DND-41 (cell line): ENCODE measurements at places on chromosomes 2 and 18.

GRCh38 chr2:96158554-96158940 lies 13.3 kb upstream of the DUSP2 start:
- no peak for DNase-seq

DNA sequence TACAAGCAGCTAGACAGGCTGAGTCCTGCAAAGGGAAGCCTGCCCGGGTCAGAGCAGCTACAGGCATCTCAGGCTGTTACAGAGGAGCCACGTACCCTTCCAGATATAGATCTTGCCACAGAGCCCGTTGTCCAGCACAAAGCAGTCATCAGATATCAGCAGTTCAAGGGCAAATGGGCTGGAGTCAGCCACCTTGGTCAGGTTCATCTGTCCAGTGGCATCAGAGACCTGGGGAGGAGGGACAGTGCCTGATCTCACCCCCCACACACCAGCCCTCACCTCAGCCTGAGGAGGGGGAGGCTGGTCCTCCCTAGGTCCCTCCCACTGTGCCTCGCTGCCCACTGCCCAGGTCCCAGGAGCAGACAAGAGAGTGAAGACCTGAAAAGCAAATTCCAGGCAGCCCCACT lies 12.2 kb downstream of the CAPG start:
- DNase-seq: no peak

GRCh38 chr2:72148837-72149555 lies 1.3 kb upstream of the CYP26B1 start:
- DNase-seq: no peak

DNA sequence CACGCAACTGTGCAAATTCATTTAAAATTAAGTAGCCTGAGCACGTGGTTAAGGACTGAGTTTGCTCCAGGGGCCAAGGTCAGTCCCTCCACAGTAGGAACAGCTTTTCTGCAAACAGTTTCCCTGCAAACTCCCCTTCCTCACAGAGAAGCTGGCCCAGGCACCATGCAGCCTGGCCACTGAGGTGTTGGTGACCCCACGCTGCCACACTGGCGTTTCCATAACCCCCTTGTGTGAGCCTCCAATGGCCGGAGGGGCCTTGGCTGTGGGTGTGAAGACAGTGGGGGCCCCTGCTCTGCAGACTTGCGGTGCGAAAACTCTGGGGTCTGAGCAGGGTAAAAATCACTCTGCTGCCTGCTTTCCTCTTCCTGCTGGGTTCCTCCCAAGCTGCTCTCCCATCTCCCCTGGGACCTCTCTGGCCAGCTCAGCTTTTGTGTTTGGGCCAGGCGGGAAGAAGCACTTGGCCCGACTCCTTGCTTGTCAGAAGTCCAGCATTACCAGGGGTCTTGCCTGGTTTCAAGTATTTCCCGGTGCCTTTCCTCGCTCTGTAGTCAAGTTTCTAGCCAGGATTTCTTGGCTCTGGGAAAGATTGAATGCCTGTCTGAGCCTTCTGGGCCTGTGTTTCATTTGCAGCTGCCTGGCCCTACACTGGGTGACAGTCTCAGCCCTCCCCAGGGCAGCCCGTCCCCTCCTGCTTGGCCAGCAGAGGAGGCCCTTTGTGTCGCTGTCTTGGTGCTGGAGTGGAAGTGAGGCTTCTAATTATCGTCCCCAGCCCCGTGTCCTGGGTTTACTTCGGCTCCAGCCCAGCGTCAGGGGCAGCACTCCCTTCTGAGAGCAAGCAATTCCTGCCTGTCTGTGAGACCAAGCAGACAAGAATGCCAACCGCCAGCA lies 131.4 kb upstream of the SLC1A4 start:
- no peak for DNase-seq

DNA sequence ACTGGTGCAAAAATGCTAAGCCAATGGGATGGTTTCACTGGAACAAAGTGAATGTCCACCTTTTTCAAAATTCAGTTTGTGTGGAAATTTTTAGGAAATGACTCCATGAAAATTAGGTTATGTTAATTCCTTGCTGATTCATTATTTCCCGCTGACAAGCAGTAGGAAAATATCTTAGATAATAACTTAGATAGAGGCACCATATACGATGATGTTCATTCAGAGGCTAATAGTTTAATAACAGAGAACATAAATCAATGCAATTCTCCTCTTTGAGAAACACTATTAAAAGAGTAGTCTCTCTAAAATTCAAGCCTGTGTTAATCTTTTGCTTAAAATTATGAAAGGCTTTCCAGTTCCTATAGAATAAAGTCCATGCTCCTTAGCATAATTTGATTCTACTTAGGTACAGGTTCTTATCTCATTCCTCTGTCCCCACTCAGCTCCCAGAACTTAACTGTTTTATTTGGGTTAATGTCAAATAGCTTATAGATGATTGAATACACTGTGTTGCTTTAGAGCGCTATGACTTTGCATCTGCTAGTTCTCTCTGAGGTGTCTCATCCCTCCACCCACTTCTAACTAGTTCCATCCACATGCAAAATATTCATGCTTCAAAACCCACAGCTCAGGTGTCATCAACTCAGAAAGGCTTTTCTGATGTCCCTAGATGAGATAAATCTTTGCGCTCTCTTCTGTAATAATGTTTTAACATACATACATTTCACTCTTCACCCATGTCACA lies 503.6 kb downstream of the ERBB4 start:
- DNase-seq: no peak

DNA sequence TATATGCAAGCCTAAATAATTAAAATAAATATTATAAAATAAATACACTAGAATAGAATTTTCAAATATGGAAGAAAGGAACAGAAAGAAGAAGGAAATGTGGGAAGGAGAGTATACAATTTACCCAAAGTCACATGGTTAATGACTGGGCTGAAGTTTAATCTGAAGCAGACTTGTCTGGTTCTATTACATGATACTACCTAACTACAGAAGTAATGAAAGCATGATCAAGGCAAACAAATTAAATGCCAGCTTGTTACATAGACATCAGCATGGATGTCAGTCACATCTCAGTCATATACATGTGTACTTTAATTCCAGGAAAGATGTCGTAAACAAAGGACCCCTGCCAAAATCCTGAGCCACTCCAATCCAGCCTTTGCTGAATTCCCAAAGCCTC lies 1060.8 kb downstream of the CNTNAP5 start:
- no peak for DNase-seq

DNA sequence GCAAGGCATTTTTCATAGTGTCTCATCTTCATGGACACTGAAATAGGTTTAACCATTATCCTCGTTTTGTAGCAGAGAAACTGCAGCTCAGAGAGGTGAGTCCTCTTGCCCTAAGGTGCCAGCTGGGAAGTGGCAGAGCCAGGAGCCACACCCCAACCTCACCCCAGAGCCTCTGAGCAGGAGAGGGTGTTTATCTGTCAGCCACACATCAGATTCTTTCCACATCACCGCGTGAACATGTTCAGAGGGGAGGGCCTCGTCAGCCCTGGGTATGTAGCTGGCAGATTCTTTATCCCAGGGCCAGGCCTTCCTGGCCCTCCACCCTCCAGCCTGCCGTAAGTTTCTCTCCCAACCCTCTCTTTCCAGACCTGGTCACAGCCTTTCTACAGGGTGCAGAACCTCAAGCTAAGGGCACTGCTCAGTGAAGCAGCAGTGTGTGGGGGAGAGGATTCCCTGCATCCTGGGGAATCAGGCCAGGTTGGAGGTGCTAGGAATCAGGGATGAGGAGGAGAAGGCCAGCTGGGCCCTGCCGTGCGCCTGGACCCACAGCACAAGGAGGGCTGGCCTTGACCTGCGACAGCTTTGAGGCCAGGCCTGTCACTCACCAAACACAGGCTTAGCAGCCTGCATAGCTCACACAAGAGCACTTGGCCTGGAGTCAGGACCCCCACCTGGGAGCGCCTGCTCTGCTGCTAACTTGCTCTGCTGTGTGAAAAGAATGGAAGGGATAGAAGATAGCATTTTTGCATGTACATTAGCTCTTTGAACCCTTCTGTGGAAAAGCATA lies 111.3 kb upstream of the MCFD2 start:
- no peak for DNase-seq

DNA sequence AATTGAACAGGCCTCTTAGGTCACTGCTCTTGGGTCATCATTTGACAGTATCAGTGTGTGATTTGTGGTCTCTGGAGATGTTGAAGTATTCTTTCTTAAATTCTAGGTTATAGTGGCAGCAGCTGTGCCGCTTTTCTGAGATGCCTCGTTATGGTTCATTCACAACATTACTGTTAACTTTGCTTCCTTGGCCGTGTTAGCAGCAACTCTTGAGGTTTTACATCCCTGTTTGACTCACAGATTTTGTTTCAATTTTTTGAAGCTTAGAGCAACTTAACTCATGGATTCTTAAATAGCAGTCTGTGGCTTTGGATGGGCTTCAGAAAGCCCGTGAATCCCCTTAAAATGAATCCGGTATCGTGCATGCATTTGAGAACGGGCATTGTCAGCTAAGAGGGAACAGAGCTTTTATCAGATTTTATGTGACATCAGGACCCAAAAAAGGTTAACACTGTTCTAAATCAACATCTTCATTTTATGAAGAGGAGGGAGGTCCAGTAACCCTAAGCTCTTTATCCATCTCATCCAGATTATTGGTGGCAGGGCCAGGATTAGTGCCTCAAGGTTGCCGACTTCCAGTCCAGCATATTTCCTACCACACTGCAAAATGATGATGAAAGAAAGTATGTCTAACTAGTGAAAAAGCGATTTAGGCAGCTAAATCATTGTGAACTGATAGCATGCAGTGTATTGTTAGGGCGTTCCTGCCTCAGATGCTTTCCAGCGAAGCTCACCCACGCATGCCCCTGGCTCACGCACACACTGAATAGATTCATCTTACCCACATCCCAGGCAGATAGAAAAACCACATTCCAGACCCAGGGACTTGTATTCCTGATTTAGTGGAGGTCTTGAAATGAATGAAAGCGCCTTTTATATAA lies 5.1 kb downstream of the TRIB2 start:
- no peak for DNase-seq

DNA sequence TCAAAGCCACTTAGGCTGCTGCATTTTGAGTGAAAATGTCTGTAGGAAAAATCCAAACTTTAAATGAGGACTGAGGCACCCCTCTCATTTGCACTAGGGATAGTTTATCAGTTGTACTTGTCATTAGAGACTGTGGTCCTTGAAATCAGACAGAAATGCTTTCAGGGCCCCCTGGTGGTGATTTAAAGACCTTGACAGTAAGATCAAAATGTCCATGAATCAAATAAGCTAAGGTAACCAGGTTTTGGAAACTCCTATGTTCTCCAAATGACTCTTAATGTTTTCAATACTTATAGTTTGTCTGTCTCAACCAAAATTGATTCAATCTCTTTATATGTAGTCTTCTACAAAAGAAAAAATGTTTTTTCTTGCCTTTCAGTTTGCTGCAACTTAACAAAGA lies 28.8 kb upstream of the DDX18 start:
- peak; percentile 45 for DNase-seq

DNA sequence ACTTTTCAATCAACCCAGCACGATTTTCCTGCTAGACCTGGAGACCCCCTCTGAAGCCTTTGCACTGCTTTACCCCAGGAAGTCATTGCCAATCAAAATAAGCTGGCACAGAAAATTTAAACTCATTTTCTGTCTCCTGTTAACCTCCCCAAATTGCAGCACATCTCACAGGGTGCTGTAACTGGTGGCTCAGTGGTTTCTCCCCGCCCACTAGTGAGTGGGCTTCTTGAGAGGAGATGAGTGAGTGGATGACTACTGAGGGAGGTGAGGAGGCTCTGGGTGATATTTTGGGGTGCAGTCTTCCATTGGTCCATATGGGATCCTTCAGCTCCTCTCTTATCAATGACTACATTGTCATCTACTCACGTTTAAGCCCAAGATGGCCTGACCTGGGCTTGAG lies 239.8 kb upstream of the HS6ST1 start:
- DNase-seq: no peak

DNA sequence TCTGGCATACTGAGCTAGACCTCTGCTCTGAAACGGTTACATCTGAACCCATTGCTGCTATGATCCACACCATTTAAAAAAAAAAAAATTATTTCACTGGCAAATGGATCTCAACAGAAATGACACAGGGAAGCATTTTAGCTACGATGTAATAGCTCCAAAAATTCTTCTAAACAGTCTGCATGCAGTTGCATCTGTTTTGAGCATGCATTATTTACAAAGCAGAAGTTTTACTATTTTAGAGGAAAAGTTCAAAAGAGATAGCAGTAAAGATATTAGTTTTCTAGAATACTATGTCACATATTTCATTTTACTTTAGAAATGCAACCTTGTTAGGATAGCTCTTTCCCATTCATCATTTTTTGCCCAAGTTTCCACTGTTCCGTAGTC lies 265.7 kb downstream of the MEIS1 start:
- DNase-seq: no peak

DNA sequence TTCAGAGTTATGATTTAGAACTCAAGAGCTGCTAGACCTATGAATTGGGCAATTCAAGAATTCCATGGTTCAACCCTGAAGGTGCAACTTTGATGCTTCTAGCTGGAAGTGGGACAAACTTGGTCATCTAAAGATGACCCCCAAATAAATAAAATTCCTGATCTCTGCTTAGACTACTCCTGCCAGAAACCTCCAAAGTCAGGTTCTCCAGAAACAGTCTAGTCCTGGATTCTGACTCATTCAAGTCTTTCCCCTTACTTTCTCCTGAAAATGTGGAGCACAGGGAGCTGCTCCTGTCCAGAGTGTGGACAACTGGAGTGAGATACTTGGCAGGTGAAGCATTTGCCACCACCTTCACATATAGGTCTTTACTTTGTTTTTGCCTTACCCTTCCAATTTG lies 557.7 kb upstream of the TNP1 start:
- no peak for DNase-seq

GRCh38 chr2:47888581-47889280 lies 17.6 kb downstream of the FBXO11 start:
- no peak for DNase-seq

DNA sequence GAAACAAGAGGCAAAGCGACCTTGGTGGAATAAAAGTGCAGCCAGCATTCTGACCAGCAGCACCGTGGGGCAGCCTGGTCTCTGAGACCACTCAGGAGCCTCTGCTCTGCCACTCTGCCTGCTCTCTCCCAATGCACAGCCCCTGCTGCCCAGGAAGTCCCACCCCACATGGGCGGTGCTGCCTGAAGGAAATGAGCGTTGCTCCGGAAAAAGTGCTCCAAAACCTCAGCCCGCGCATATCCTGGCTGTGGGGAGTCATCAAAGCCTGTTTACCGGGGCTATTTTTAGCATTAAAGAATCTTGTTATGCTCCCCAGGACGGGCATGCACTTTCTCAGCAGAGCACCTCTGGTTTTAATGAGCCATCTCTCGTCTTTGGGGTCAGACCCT lies 54.5 kb downstream of the EPAS1 start:
- peak; percentile 92 for DNase-seq

DNA sequence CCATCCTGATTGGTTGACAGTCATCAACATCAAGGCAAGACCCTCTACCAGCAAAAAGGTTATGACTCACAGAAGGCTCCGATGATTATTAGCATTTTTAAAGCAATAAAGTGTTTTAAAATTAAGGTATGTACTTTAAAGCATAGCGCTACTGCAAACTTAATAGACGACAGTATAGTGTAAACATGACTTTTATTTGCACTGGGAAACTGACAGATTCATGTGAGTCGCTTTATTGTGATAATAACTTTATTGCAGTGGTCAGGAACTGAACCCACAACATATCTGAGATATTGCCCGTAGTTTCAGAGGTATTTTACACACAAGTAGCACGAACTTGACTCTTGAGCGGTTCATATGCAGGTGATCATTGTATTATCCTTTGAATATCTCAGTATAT lies 249.1 kb downstream of the LTBP1 start:
- DNase-seq: no peak

GRCh38 chr2:237351796-237352195 lies 62.2 kb downstream of the COL6A3 start:
- DNase-seq: no peak

GRCh38 chr18:54958704-54959625 lies at the start of gene CCDC68:
TSS of gene CCDC68 (minus strand) at chr18:54959461. CDS start at chr18:54942791, 16,670 bp downstream.
- no peak for DNase-seq
